ENCODE measurements at places on chromosomes 4 and X.

GRCh38 chr4:182190306-182190705 is 52.9 kb upstream of the TENM3 start:
- DNase-seq = no peak

GRCh38 chrX:153723351-153724251 is 586 bp downstream of the BCAP31 start:
- no peak for DNase-seq

GRCh38 chrX:48747415-48748016 is 14.0 kb upstream of the GLOD5 start:
- no peak for DNase-seq

GRCh38 chrX:143669395-143669794 is 33.5 kb upstream of the SLITRK4 start:
- DNase-seq = no peak

GRCh38 chr4:144355811-144356757 is 215.6 kb upstream of the GYPA start:
- DNase-seq = no peak

DNA sequence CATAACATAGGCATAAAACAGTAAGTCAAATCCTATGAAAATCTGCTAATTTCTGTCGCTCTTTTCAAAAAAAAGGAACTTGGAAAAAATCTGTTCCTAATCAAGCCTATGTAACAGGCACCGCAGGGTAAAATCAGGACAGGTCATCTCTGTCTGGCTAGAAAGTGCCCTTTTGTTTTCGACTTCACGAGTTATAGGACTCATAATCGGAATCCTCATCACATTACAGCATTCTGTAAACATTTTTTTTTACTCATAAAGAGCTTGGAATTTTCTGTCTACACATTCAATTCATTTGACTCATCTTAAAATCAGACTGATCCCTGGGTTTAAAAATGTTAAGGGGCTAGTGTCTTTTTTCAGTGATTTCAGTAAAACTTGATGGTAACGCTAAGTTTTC is 181.7 kb upstream of the TBC1D9 start:
- no peak for DNase-seq

DNA sequence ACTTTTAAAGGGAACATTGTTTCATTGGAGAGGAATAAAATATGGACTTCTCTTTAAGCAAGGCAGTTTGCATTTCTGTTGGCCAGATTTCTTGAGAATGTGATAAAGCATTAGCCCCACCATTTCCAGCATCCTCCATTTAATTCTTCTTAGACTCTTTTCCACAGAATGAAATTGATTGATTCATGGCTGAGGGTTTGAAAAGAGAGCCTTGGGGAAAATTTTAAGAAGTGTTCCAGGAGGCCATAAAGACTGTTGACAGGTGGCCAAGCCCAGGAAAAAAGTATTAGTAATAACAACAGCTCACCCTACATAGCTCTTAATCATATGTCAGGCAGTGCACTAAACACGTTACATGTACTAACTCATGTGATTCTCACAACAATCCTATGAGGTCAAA is 53.4 kb downstream of the SHROOM3 start:
- DNase-seq = no peak

DNA sequence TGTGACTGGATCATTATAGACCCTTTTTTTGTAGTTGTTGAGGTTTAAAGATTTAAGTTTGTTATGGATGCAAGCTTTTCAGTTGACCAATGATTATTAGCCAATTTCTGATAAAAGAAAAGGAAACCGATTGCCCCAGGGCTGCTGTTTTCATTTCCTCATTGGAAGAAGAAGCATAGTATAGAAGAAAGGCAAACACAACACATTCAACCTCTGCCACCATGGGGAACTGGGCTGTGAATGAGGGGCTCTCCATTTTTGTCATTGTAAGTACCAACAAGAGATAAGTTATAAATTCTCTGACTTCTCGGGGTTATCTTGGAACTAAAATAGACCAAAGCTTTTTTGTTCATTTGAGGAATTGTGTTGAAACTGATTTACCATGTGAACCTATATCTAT is at the start of gene CYBB:
TSS of gene CYBB (plus strand) at position 203 of the 400 bp plus-strand sequence. CDS start at position 222, 19 bp downstream.
- DNase-seq = no peak

- DNase-seq = no peak
Measured at GRCh38 chr4:158796370-158797140, 27.7 kb downstream of the FNIP2 start.

GRCh38 chr4:139286186-139286698 is 6.2 kb upstream of the MGARP start:
- no peak for DNase-seq

DNA sequence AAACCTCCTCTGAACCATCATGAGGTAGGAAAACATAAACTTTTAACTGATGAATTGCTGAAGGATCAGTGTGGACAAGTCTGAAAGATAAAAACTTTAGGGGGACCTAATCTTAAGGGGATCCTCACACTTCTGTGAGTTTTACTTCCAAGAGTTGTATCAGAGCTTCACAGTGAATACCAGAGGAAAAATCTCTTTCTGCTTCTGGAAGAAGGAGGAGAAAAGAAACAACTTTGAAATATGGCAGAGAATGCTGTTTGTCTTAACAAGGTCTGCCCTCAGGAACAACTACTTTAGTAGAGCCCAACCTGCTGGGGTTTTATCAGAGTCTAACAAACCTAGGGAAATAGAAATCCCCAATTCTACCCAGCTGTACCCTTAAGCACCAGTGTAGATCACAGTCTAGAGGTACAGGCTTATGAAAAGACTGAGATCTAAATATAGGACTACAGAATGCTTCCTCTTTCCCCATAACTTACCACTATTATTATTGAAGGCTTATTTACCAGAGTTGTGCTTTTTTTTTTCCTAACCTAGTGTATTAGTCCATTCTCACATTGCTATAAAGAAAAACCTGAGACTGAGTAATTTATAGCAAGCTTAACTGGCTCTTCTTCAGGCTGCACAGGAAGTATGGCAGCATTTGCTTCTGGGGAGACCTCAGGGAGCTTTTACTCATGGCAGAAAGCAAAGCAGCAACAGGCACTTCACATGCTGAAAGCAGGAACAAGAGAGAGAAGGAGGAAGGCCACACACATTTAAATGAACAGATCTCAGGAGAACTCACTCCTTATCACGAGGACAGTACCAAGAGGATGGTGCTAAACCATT is 167.9 kb downstream of the CAMK2D start:
- DNase-seq = no peak

- DNase-seq = no peak
Measured at GRCh38 chrX:109872021-109872732, 130.7 kb upstream of the TMEM164 start.

DNA sequence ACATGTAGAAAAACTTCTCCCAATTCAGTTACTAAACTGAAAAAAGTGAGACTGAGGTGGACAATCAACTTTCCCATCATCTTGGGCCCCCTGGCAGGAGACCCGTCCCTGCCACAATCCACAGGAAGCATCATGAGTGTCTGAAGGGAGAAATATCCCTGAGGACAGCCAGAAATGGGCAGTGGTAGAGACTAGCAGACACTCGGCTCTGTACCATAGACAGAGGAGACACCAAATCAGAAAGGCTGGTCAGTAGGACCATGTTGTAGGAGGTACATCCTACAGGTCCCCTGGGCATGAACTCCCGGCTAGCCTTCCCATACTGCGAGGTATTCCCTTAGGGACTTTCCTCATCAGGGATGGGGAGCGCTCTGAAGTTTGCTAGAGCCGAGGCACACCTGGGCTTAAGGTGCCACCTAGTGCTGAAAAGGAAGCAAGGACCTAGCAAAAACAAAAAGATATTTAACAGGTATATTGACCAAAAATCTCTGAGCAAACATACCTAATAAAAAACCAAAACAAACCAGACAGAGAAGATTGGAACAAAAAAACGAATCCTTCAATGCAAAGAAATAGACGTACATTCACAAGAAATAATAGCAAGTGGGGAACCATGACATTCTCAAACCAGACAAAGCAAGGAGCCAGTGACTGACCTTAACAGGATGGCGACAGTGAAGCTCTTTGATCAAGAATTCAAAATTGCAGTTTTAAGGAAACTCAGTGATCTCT is 55.6 kb downstream of the HAUS3 start:
- DNase-seq = no peak

GRCh38 chr4:8157496-8157895 is 1.1 kb downstream of the ABLIM2 start:
- no peak for DNase-seq

GRCh38 chrX:10049236-10049635 is 82.1 kb downstream of the CLDN34 start:
- no peak for DNase-seq

DNA sequence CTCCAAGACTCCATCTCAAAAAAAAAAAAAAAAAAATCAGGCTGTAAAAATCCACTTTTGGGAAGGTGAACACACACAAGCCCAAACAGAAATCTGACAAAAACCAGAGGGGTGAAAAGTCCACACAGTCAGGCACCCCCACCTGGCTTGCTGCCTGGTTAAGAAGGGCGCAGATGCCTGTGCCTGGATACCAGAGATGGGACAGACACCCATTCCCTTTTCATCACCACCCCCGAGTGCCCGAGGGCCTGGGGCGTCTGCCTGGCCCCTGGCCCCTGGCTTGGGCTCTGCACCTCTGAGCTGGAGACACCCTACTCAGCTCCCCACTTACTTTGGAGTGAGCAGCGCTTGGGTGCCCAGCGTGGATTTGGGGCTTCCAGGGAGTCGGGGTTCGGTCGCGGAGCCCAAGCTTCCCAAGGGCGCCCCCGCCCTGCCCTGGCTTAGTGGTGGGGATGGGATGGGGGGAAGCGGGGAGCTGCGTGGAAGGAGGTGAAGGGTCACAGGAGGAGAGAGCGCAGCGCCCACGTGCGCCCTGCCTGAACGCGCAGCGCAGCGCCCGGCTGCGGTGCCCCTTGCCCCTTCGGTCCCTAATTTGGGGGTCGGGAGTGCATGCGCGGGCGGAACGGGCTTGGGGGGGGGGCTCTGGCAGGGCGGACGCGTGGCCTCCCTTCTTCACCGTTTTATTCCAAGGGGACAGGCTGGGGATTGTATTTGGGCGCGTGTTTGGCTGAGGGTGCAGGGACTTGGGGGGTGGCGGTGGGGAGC is 11.3 kb downstream of the SHOX start:
- DNase-seq = no peak

GRCh38 chr4:88939697-88940096 is 117.3 kb downstream of the FAM13A start:
- no peak for DNase-seq

DNA sequence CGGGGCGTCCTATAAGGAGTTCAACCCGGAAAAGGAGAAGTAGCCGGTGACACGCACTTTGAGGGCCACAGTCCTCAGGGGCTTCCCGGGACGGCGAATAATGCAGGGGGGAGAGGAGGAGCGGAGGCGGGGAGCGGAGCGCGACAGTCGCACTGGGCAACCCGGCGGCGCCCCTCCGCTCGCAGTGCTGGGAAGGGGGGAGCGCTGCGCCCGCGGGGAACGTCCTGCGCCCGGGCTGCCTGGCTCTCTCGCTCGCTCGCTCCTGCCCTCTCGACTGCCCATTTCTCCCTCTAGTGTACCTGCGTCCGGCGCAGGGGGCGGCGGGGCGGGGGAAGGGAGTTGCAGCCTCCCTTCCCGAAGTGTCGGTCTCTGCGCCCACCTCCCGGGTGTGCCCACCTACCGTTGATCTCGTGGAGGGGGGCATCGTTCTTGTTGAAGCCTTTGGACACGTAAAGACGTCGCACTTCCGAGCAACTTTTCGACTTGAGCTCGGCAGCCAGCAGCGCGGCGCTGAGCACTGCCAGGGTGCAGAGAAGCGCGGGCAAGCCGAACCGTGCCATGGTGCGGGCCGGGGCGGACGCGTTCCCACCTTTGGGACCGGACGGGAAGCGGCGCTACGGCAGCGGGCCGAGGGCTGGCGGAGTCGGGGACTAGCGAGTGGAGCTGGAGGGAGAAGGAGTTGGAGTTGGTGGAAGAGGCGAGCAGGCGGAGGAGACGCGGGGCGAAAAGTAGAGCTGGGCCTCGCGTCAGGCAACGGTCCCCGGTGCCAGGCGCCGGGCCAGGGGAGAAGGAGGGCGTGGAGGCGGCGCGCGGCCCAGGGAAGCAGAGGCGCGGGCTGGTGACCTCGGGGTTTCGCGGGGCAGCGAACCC is 648 bp downstream of the GPC4 start:
- no peak for DNase-seq

DNA sequence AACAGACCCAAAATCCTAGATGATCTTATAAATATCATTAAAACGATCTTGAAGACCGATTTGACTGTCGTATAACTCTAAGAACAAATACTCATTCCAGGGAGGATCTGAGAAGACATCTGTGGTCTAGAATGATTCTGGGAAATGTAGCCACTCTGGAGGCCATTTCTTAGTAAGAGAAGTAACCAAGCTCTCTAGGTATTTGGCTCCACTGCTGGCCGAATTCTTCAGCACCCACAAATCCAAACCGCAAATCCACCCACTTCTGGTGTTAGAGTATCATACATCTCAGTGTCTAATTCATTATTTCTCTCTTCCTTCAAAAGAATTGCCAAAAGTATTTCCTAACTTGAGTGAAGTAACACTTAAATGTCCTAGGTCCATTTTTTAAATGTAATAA is 23.9 kb downstream of the KLHL5 start:
- no peak for DNase-seq

DNA sequence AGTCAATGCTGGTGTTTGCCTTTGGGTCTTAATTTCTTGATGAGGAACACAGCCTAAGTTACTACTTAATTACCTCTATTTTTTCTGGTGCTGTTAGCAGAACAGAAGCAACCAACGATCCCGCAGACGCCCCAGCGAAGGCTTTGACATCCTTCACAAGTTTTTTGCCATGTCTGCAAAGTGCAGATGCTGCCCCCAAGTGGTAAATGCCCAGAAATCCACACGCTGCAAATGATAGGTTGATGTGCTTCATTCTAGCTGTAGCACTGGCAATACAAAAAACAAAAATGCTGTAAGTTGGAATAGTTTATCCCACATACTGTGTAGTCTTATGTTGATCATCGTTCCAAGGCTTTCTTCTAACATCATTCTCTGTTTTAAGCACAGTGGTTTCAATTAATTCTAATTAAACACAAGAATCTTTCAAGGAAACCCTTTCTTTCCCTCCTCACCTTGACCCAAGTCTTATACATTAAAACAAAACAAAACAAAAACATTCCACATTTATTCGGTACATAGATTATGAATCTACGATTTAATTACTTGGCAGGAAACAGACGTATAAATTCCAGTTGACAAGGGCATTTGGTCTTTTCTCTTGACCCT is 1.2 kb downstream of the PNPLA4 start:
- peak; percentile 17 for DNase-seq

- no peak for DNase-seq
Measured at GRCh38 chr4:185028625-185029024, 10.3 kb downstream of the HELT start.
